ENCODE measurements at places on chromosomes 2 and 18. TPM values are rescaled to one million over a fixed set of nuclear protein-coding genes. Genes with fewer than 3 reads are reported as not detected.
A peak's percentile ranks its signal among the peaks of the same experiment; 100 is the strongest.

DNA sequence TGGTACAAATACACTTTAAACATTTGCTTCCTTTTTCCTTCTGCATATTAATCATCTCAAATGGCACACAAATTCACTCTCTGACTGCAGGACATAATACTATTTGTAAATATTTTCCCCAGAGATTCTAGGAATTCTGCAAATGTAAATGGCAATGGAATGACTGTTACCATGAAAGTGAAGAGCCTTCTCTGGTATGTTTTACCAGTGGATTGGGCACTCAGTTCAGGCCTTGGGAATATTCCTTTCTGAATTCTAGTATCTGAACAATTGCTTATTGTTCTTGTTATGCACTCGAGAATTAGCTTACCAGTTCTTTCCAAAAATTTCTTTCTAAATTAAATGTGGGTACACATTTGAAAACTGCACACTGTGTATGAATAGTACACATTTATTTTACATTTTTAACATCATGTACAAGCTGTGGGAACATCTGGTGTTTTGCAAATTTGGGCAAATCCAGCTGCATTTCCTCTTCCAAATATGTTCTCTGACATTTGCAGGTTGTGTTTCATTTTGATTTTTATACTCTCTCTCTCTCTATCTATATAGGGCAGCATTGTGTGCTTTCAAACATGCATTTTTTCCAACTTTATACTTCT lies 289.1 kb downstream of the NBAS start:
- no peak for DNase-seq

GRCh38 chr2:39865751-39866150 lies 86.7 kb upstream of the THUMPD2 start:
- DNase-seq = no peak

- DNase-seq = no peak
Observed at GRCh38 chr2:20433249-20433648, 13.6 kb upstream of the RHOB start.

DNA sequence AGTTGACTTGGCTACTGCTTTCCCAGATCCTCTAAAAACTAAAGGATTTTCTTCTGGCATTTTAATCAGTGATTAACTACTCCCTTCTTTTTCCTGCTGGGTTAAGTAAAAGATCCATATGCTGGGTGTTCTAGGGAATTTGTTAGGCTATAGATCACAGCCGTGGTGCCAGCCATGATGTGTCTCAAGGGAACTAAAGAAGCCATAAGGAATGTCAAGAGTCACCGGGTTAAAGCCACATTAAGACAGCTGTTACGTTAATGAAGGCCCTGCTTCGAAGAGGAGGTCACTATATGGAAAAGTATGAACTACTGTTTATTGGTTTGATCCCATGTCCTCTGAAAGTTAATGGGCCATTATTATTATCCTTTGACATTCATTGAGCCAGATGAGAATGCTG lies 70.7 kb downstream of the PAX3 start:
- no peak for DNase-seq

- DNase-seq = no peak
Observed at GRCh38 chr2:236703906-236704305, 134.3 kb downstream of the ACKR3 start.

DNA sequence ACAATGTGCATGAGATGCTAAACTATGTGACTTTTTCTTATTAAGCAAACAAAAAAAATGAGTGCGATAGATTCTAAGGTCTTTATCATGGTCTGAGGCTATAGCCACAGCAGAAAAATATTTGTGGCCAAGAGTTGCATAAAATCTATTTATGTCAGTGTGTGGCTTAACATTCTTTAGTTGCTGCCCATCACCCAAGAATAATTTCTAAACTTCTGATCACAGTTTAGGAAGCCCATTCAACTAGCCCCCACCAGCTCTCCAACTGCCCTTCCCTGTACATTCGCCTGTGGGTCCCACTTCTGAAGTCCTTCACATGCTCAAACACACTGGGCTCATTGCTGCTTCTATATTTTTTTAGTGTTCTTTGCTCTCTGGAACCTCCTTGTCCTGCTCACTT lies 107.1 kb downstream of the CTNNA2 start:
- no peak for DNase-seq

DNA sequence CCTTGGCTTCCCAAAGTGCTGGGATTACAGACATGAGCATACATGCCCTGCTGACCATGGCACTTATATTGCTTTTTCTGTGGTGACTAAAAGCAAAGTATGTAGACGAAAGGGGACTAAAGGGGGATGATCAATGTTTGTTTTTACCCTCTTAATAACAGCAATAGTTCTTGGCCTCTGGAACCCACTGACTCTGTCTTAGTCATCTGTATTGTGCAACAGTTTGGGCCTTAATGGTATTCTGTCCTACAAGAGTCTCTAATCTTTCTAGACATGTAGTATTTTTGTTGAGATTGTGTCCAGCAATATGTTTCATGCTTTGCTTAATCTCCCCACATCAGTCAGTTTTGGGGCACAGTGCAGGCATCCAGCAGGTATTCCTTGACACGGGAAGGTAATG lies 359.9 kb upstream of the FANCL start:
- no peak for DNase-seq

Gene IL37
- 0.82 TPM for total RNA-seq

- no peak for DNase-seq
Observed at GRCh38 chr2:142038826-142039225, 92.0 kb downstream of the LRP1B start.

GRCh38 chr2:39216346-39217191 lies 27.2 kb downstream of the CDKL4 start:
- DNase-seq = peak; percentile 32

DNA sequence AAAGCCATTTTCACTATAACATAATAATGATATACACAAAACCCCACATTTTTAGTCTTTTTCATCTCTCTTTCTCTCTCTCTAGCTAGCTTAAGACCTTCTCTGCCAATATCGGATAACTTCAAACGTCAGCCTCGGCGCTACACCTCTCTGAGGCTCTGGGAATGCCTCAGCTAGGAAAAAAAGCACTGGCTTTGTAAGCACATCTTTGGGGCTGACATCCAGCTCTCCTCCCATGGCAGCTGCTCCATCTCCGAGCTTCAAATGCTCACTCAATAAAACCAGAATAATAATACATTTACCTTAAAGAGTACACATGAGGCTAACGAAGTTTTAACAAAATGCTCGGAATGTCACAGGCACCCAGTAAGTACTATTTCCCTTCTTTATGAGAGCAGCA lies 10.8 kb downstream of the RNU4ATAC start:
- no peak for DNase-seq

DNA sequence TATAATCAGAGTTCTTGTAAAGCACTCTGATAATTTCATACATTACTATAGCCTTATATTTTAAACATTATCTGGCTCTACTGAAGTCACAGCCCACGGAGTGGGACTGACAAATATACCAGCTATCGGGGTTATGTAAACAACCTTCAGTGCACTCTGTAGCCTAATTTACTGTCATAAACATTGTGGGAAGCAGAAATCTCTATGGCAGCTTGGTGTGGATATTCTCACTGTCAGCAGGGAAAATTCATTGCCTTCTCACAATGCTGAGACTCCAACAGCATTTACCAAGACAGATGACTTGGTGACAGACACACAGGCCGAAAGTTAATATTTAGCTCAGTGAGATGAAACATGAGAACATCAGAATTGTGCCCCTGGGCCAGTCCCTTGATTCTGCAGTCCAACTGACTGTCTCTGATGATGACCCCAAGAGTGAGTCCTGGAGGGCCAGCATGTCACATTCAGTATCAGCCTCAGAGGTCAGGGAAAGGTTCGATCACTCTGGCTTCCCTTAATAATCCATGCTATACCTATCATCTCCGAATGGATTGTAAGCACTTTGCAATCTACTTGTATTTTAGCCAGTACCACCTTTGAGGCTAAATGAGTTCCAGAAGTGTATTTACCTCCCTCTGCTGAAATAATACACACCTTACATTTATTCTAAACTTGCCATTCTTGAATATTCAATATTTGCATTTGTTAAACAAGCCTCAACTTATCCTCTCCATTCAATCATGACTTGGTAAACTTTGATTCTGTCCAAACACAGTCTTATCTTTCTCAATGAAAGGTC lies 146.2 kb upstream of the OSR1 start:
- no peak for DNase-seq

GRCh38 chr2:219309278-219309677 lies at the start of gene PTPRN:
Gene PTPRN, minus strand, starts transcription at chr2:219309401. Its CDS starts 69 bp downstream, at chr2:219309332.
- DNase-seq = no peak

GRCh38 chr2:184779777-184780176 lies 181.4 kb downstream of the ZNF804A start:
- no peak for DNase-seq

DNA sequence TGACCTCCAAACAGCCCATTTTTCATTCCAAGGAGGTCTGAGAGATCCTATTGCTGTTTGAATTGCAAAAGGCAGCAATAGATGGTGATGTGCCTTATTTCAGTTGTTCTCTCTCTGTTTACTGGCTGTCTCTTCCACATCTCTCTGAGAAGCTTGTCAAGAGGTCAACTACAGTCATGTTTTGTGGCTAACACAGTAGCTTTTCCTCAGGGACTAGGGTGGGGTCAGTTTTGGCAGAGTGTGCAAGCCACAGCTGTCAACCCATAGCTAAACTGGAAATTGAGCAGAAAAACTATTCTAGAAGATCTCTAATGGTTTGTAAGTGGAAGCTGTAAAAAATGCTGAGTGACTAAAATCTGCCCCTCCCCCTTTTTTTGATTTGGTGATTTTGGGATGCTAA lies 67.1 kb downstream of the DIS3L2 start:
- peak; percentile 7 for DNase-seq

Gene CABLES1
- 11.6 TPM for total RNA-seq

DNA sequence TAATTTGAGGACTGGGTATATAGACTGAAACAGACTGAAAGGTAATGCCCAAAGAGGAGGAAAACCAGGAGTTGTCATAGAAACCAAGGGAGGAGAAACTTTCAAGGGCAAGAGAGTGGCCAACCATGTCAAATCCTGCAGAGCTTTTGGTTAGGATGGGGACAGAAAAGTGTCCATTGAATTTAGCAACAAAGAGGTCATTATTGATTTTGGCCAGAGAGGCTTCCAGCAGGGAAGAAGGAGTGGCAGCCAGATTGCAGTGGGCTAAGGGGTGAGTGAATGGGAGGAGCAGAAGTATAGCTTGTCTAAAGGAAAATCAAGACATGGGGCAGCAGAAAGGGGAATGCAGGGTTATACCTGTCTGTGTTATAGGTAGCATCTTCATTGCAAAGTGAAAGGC lies 194.0 kb downstream of the CAMKMT start:
- DNase-seq = no peak

Gene LOXL3
- 2.2 TPM for total RNA-seq

DNA sequence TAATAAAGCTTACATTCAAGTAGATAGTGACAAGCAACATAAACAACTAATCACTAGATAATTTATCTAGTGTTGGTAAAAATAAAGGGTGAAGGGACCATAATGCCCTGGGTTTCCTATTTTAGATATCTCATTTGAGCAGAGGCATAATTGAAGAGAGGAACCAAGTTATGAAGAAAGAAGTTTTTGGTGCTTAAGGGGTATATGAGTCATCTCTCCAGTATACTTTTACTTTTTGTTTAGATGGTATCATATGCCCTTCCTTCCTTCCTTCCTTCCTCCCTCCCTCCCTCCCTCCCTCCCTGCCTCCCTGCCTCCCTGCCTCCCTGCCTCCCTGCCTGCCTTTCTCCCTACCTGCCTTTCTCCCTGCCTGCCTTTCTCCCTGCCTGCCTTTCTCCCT lies 1053.5 kb upstream of the CELF4 start:
- DNase-seq = no peak

Gene AFF3
- 56.6 TPM for total RNA-seq

Gene GCG
- total RNA-seq = 47.4 TPM

Gene TEKT4
- total RNA-seq = not detected

DNA sequence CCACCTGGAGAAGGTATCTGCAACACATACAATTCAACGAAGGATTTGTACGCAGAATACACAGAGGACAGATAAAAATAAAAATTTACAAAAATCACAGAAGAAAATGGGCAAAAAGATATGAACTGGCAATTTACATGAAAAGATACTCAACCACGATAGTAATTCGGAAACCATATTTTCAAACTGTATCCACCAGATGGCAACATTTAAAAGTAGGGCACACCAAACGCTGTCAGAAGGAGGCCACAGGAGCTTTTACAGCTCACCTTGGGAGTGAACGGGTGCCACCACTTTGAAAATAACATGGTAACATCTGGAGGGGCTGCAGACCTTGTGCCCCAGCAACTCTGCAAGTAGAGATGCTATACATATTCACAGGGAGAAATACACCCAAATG lies 9.8 kb downstream of the KIF1A start:
- no peak for DNase-seq

- DNase-seq = no peak
Observed at GRCh38 chr2:160408959-160409291, 84.7 kb downstream of the RBMS1 start.

DNA sequence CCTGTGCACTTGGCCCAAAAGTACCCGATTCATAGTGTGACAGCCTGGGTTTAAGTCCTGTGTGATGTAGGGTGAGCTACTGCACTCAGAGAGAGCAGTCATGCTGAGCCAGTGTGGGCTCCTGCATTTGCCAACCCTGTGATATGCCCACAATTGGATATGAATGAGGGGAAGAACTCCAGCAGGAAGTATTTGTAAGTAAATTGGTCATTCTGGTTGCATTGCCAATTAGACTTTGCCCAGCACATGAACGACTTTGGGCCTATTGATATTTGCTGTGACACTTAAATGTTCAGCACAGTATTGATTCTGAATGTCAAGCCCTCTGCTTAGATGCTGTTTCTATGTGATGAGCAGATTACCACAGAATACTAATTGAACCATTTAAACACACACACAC lies 570.9 kb downstream of the PIK3C3 start:
- DNase-seq = peak; percentile 21

GRCh38 chr2:232518844-232519243 lies 1.3 kb upstream of the PRSS56 start:
- DNase-seq = no peak

DNA sequence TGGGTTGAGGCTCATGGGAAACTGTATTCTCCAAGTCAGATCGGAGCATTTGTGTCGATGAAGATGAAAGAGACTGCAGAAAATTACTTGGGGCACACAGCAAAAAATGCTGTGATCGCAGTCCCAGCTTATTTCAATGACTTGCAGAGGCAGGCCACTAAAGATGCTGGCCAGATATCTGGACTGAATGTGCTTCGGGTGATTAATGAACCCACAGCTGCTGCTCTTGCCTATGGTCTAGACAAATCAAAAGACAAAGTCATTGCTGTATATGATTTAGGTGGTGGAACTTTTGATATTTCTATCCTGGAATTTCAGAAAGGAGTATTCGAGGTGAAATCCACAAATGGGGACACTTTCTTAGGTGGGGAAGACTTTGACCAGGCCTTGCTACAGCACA lies 336.6 kb downstream of the PAX3 start:
- no peak for DNase-seq

DNA sequence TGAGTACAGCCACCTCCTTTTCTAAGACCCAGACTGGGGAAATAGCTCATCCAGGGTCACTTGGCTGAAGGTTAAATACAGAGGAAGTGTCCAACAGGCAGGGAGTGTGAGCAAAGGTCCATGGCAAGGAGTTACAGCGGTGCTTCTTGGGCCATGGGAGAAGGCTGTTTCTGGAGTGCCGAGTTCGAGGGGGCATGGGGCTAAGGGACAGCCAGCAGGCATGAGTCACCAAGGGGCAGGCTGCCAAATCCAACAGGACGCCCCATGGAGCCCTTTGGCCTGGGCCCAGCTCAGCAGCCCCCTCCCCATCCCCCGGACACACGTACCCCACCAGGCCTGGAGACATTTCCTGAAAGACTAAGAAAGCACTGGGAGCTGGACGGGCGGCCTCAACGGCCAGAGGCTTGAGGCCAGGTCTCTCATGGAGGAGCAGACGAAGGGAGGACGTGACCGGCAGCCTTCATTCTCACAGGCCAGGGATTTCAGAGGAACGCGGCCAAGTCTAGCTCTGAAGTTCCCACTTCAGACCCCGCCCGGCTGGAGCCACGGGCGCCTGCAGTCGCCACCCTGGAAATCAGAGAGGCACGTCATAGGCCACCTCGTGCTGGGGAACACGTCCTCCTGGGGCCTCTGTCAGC lies 160.4 kb downstream of the SMAD7 start:
- no peak for DNase-seq

All from mucosa of descending colon (tissue), 3 donors.